ENCODE measurements at places on chromosomes 1 and 21.

DNA sequence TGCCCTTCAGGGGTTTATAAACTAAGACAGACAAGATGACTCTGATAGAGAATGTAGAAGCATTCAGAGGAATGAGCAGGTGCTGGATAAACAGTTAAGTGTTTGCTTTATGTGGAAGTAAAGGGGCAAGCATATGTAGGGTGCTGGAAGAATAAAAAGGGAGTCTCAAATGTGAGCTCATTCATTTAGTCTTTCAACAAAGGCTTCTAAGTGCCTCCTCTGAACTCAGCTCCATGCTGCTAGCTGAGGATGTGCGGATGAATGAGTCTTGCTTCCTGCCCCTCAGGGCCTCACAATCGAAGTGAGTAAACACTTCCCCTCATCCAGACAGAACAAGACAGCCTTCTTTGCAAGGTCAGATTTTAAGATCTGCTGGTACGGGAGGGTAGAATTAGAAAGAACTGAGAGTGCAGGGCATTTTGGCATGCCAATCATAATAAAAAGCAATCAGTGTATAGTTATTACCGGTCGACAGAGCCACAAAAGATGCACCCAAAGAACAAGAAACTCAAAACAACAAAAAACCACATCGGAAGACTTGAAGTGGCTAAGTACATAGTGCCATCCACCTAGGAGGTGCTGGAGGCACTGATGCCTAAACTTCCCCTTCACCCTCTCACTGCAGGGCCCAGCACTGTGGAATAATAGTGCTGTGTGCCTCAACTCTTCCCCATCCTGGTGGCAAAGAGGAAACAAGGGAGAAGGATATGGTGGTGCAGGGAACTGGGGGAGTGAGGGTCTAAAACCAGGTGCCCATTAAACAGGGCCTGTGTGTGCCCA is 69.8 kb downstream of the TNR start:
- no peak for DNase-seq

GRCh38 chr1:238257018-238257621 is 366.4 kb upstream of the ZP4 start:
- no peak for DNase-seq

DNA sequence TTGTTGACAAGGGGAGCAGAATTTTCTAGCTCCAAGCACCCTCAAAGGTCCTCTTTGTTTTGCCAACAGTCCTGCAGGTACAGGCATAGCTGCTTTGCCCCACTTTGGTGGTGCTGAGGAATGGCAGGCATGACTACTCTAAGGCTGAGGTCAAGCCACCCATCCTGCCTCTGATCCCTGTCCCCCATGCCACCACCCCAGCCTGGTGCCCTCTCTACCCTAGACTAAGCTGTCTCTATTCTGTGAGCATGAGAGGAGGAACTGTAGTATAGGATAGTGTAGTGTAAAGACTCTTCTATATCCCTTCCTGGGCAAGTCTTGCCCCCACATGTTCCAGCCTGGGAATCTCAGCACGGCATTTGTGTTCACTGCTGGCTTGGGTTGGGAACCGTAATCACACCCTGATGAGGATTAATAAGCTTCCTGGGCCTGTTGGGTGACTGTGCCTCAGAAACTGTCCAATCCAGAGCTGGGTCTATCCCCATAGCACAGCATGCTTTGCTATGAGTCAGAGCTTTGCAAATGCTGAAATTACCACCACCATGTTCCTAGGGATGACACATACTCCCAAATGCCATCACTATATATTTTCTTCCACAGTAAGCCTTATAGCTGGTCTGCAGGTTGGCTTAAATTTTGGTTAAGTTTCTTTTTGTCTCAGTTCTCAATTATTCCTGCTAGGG is 105.7 kb upstream of the PPP2R5A start:
- no peak for DNase-seq

DNA sequence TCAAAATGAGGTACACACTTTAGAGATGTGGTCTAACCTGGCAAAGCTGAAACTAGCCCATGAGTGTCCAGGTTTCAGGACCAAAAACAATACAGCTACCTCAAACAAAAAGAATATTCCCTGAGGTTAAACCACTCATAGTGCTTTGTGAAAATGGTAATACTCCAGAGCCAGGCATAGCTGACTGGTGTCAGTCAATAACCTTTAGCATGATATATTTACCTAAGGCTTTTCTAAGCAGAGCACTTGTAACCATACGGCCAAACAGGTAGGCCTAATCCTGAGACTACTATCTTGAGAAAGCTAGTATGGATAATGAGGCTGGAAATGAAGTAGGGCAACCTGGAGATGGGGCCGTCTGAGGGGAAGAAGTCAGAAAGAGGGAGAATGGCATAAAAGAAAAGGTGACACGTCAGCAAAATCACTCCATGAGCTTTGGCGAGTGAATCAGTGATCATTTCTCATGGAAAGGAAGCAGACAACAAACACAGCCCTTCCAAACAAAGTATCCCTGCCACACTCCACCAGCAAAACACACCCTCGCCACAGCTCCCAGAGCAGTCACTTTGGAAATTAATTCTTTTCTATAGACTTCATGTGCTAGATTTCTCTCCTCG is 1.7 kb upstream of the LRRC52 start:
- DNase-seq: no peak

DNA sequence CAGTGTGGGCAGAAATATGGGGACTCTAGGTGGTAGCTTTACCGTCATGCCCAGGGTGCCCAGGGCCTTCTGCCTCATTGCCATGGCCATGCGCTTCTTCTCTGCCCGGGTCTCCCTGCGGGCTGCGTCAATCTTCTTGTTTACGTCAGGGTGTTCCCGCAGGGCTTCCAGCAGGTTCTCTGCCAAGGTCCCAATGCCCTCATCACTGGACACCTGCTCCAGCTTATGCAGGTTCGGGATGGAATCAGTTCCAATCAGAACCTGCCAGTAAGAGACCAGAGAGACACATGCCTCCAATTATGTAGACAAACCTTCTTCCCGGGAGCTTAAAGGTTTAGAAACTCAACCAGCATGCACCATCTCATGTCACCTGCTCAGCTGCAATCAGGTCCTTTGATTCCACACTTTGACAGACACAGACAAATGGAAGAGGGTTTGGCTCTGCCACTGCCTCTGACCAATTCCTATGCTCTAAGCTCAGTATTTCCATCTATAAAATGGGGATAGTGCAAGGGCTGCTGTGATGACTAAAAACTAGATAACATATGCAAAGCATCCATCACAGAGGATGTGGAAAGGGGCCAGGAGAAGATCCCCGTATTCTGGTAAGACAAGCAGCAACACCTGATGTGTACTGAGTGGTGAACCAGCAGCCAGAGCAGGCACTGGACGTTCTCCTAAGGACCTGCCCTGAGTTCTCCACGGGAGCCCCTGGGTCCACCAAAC is 121.2 kb downstream of the UBR4 start:
- DNase-seq: no peak

- DNase-seq: no peak
Measured at GRCh38 chr1:26005434-26006105, 7.7 kb upstream of the PAFAH2 start.

GRCh38 chr1:46394108-46394871 is at the start of gene FAAH:
FAAH (plus strand) TSS chr1:46394317; CDS start chr1:46394349, 32 bp downstream.
- peak; percentile 21 for DNase-seq

GRCh38 chr21:26555540-26556146 is 17.4 kb downstream of the CYYR1 start:
- no peak for DNase-seq

GRCh38 chr1:212574732-212575131 is 33.8 kb upstream of the ATF3 start:
- DNase-seq: no peak

DNA sequence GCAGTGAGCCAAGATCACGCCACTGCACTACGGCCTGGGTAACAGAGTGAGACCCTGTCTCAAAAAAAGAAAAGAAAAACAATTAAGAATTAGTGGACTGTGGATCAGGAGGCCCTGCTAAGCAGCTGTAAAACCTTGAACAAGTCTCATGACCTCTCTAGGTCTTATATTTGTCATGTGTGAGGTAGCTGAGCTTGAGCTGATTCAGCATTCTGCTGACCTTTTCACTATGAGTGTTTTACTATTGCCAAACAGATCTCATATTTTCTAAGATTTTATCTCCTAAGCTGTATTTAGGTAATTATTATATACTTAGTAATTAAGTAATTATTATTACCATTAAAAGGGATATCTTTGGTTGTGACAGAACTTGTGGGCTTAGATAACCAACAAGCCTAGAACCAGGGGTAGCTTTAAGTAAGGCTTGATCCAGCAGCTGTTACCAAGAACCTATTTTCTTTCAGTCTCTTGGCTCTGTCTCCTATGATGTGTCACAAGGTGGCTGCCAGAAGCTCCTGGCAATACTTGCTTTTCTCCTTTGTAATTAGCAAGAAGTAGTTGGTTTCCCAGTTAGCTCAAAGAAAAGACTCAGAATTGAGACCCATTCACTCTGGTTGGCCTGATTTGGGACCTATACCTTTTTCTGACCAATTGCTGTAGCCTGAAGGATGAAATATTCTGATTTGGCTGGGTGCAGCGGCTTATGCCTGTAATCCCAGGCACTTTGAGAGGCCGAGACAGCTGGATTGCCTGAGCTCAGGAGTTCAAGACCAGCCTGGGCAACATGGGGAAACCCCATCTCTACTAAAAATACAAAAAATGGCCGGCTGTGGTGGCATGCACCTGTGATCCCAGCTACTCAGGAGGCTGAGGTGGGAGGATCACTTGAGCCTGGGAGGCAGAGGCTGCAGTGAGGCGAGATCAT is 8.5 kb upstream of the ZC3H12A start:
- DNase-seq: no peak

DNA sequence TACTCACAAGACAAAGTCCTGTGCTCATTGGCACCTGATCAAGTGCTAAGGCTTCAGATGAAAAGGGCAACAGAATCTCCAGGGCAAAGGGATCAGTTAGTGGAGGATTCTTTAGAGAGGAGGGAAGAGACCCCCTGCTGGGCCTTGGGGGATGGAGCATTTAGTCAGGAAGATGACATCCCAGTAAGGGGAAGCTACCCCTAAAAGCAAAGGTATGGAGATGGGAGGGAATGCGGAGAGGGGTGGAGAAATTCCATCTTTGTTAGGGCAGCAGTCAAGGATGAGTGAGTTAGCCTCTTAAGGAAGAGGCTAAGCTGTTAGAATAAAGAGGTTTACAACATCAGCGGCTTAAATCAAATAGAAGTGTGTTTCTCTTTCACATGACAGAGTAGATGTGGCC is 67.4 kb downstream of the ST6GALNAC3 start:
- no peak for DNase-seq

DNA sequence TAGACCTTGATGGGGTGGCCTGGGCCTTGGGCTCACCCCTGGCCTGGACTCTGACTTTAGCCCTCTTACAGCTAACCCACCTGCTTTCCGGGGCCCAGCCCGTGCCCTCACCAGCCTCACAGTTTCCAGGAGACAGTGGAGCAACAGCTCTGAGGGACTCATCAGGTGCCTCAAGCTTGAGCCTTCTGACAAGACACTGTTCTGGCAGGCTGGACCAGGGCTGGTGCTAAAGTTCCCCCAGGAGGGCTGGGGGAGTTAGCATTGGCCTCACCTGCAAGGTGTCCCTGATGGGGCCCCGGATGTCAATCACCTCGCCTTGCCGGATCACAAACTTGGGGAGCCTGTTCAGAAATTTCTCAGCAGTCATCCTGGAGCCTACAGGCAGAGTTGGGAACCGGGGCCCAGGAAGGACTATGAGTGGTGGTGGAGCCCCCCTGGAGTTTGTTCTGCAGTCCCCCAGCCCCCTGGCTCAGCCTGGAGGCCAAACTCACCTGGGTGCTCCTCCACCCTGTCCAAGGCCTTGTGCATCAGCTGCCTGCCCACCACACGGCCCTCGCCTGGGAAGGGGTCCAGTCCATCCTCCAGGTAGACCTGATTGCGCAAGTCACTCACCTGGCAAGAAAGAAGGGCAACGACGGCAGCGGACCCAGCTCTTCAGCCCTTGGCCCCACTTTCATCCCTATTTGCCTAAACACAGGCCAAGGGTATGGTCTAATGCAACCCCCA is 4.1 kb downstream of the SH3BGRL3 start:
- DNase-seq: no peak

- no peak for DNase-seq
Measured at GRCh38 chr1:41333146-41333784, 28.0 kb upstream of the FOXO6 start.

GRCh38 chr1:172497230-172497629 is 35.7 kb upstream of the SUCO start:
- no peak for DNase-seq

GRCh38 chr1:39711104-39711965 is 20.1 kb upstream of the HPCAL4 start:
- DNase-seq: no peak

GRCh38 chr21:33247599-33247998 is 17.9 kb downstream of the IFNAR2 start:
- no peak for DNase-seq

DNA sequence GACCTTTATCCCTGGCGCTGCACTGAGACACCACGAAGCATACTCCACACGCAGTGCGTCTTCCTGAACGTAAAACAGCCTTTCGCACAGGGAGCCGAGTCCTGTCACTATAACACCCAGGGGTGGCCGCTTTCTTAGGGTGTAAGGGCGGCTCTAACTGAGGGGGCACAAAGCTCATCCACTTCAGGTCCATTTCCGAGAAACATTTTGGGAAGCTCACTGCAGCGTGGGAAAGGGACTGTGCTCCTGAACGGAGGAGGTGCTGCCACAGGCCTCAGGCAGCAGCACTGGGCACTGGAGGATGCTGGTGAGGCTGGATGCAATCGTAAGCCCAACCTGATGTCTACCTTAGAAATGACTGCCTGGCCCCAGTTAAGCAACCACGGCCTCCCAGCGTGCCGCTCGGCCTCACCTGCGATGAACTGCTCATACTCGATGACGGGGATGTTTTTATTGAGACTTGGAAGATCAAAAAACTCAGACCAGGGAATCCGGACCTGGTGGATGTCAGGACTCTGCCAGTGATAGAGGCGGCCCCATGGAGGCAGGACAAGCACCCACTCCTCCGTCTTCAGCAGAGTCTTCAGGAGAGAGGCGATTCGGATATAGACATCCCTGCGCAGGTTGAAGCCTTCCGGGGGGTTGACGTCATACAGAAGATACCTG is 2.3 kb downstream of the POFUT2 start:
- DNase-seq: no peak

- no peak for DNase-seq
Measured at GRCh38 chr1:235955777-235956176, 89.1 kb upstream of the LYST start.

- DNase-seq: no peak
Measured at GRCh38 chr1:62367005-62367557, 47.8 kb upstream of the KANK4 start.

DNA sequence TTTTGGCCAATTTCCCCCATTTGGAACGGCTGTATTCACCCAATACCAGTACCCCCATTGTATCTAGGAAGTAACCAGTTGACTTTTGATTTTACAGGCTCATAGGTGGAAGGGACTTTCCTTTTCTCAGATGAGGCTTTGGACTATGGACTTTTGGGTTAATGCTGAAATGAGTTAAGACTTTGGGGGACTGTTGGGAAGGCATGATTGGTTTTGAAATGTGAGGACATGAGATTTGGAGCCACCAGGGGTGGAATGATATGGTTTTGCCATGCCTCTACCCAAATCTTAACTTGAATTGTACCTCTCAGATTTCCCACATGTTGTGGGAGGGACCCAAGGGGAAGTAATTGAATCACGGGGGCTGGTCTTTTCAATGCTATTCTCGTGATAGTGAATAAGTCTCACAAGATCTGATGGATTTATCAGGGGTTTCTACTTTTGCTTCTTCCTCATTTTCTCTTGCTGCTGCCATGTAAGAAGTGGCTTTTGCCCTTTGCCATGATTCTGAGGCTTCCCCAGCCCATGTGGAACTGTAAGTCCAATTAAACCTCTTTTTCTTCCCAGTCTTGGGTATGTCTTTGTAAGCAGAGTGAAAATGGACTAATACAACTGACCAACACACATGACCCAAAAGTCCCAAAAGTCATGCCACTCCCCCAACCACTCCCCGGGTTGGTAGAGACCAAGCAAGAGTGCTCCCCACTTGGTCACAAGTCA is 35.4 kb upstream of the ZNF496 start:
- no peak for DNase-seq

Data from dermis microvascular lymphatic vessel endothelial cell (primary cell).